ENCODE measurements at places on chromosomes 2 and 18.

DNA sequence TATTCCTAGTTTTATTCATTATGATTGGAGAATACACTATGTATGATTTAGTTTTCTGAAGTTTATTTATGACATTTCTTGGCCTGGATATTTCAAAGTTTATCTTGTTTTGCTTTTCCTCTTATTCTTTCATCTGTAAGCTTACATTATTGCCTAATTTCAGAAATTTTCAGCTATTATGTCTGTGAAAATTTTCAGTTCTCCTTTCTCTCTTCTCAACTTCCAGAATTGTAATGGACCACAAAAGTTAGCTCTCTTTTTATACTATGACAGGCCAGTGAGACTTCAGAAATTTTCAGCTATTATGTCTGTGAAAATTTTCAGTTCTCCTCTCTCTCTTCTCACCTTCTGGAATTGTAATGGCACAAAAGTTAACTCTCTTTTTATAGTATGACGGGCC is 97.2 kb upstream of the SCN7A start:
- H3K4me3 ChIP-seq = no peak overlapping the region
- H3K4me1 ChIP-seq = no peaks in the 10 kb centered on the region
- no peaks in the 10 kb centered on the region for H3K36me3 ChIP-seq
- H3K27ac ChIP-seq = no peak overlapping the region

GRCh38 chr2:209472871-209473270 is 49.0 kb downstream of the MAP2 start:
- DNase-seq = no peak
- H3K27me3 ChIP-seq = peaks cover 5% of the 10 kb centered on the region
- H3K4me1 ChIP-seq = no peaks in the 10 kb centered on the region
- no peak overlapping the region for H3K27ac ChIP-seq

- peak overlapping the region; percentile 1 for H3K27ac ChIP-seq
- H3K4me1 ChIP-seq = peaks cover 9% of the 10 kb centered on the region
- no peak overlapping the region for H3K4me3 ChIP-seq
- H3K27me3 ChIP-seq = no peaks in the 10 kb centered on the region
These were observed 32.7 kb upstream of the AFTPH start for GRCh38 chr2:64491426-64491825.

- H3K36me3 ChIP-seq = no peaks in the 10 kb centered on the region
- no peak for DNase-seq
- H3K27ac ChIP-seq = peak overlapping the region; percentile 88
- H3K4me3 ChIP-seq = peak overlapping the region; percentile 87
- H3K27me3 ChIP-seq = no peaks in the 10 kb centered on the region
- H3K4me1 ChIP-seq = peaks cover 32% of the 10 kb centered on the region
These were observed 32.0 kb upstream of the INHBB start for GRCh38 chr2:120313695-120314615.

Data from naive thymus-derived CD8-positive, alpha-beta T cell (primary cell).